ENCODE measurements at places on chromosomes 1 and 21. TPM values are rescaled to one million over a fixed set of nuclear protein-coding genes. Genes with fewer than 3 reads are reported as not detected.

The SPRR3 gene
- polyA plus RNA-seq: not detected

The MARK1 gene
- polyA plus RNA-seq: 10.5 TPM

DNA sequence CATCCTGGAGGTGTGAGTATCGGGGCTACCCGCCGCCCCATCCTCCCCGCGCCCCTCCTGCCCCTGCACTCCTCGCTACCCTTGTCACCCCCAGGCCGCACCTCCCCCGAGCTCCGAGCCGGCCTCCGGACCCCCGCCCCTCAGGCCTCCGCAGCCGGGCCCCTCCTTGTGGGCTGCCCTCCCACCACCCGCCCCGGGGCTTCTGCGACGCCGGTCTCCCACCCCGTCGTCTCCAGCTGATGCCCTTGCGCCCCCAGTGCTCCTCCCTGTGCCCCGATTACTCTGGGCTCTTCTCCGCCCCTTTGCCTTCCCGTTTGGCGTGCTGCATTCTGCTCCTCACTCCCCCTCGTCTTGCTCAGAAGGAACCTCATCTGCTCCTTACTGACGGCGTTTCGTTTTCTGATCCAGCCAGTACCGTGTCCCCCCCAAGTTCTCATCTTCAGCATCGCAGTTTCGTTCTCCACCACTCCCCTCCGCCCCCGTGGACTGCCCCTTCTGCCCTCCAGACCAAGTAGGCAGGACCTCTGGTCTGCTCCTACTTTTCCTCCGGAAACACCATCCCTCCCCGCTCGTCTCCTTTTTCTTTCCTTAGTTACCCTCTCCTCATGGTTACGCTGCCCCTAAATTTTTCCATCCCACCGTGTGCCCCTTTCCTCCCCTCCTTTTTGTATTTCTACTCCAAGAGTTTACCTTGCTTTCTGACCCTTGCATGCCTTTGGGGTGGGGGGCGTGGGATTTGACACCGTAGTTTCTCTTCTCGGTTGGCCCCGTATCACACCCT lies 841 bp downstream of the SNX27 start:
- no peak for DNase-seq

The PTGER3 gene
- 50.8 TPM for polyA plus RNA-seq

GRCh38 chr1:167752219-167752985 lies 30.6 kb downstream of the MPZL1 start:
- no peak for DNase-seq

DNA sequence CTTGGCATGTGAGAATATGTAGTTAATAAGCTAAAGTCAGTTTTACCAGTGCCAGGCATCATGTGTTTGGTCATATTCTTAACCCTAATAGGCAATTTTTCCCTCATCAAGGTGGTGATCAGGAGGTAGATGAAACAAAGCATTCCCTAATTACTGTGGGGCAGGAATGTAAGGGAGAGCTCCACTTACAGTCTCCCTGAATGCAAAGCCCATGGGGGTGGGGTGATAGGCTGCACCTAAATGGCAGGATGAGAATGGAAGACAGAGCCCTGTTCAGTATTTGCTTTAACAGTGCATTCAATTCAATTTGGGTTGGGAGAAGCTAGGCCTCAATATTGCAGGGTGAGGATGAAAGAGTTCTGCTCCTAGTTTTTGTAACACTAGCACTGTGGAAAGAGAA lies 23.4 kb downstream of the ZNF678 start:
- DNase-seq: no peak

The DOP1B gene
- 8.2 TPM for polyA plus RNA-seq

DNA sequence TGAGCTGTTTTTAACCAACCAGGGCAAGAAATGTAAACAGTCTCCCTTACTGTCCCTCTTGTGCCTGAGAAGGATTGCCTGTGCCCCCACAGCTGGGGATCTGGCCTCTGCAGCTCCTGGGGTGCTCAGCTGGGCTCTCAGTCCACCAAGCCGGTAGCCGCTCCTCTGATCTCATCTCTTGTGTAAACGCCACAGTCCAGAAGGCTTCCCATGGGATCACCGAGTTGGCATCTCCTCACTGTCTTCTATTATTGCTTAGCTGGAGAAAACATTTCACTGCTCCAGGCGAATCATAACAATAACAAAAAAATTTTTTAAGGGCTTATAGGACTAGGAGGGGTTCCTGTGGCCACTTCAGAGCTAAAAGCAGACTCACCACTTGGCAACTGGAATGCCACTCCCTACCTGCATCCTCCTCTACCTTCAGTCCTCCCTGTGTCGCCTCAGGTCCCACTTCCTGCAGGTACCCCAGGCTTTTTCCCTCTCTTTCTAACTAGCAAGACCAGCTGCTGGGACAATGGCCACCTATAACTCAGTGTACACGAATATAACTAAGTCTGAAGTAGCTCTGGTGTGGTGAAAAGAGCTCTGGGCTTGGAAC lies 75.8 kb downstream of the ATP1A1 start:
- no peak for DNase-seq

- no peak for DNase-seq
Observed at GRCh38 chr1:216422821-216423520, at the start of gene USH2A. Gene USH2A, minus strand, starts transcription at chr1:216423448. Its CDS starts 1,112 bp downstream, at chr1:216422336.

- no peak for DNase-seq
Observed at GRCh38 chr1:2046174-2046917, 3.9 kb upstream of the PRKCZ start.

DNA sequence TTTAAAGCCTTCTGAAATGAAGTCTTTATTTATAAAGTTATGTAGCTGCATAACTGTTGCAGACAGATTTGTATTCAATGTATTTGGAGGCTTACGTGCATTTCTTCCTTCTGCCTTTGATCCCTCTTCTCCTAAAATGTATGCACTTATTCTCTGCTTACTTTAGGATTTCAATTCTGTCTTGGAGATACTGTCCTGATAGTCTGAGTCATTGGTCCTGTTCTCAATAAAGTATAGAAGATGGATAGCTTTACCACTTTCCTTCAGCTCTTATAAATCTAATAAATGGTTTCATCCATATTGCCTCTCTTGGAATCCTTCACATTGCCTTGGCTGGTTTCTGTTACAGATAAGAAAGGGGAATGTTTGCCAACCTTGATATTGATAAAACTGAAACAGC lies 430.1 kb upstream of the CAMK1G start:
- DNase-seq: no peak

- DNase-seq: peak; percentile 77
Observed at GRCh38 chr1:44237721-44238457, 24.6 kb downstream of the DMAP1 start.

DNA sequence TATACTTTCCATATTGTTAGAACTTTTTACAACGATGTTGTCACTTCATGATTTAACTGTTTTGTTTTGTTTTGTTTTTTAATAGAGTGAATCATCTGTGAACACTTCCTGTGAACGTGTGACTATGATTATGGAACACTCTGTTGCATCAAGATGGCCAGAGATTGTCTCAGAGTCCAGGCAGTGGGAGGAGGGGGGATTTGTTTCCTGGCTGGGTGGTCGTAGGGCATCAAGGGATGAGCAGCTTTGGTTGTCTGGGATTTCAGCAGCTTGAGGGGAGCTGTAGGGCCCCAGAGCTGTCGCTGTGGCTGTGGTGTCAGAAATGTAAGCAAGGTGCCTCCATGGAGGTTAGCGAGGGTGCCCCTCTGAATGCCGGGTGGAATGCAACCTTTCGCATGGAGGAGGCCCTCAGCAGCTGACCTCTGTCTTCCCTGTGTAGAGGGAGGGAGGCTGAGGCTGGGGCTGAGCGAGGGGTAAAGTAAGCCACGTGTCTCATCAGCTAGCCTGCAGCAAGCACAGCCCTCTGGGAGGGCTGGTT lies 21.4 kb downstream of the NEK2 start:
- no peak for DNase-seq

The WDR77 gene
- 42.8 TPM for polyA plus RNA-seq

The NR5A2 gene
- 2.9 TPM for polyA plus RNA-seq

The ZNF697 gene
- polyA plus RNA-seq: 20.8 TPM

The MYCL gene
- 1.6 TPM for polyA plus RNA-seq

Data from left renal pelvis (tissue), 4 donors.